ENCODE measurements at places on chromosomes 5 and 9. TPM values are rescaled to one million over a fixed set of nuclear protein-coding genes. Genes with fewer than 3 reads are reported as not detected.

The BAAT gene
- total RNA-seq: not detected

The SH3RF2 gene
- not detected for total RNA-seq

The FAM120AOS gene
- 49.7 TPM for total RNA-seq

The ST8SIA4 gene
- 27.7 TPM for total RNA-seq

The SPATA24 gene
- 5.6 TPM for total RNA-seq

The TMOD1 gene
- total RNA-seq: 2.6 TPM

The SPINK7 gene
- not detected for total RNA-seq

The PHF24 gene
- total RNA-seq: not detected

The NSUN2 gene
- 81.6 TPM for total RNA-seq

The HSPA4 gene
- 58.1 TPM for total RNA-seq

The EIF4E1B gene
- not detected for total RNA-seq

The SPAAR gene
- not detected for total RNA-seq

The SOX30 gene
- total RNA-seq: 0.15 TPM

The KIAA0825 gene
- 2.2 TPM for total RNA-seq

All from CD4-positive, alpha-beta memory T cell (primary cell).